Diencephalon (tissue), 1 donor: ENCODE measurements at places on chromosomes 2 and 18. TPM values are rescaled to one million over a fixed set of nuclear protein-coding genes. Genes with fewer than 3 reads are reported as not detected.

The TTN gene
- 2.3 TPM for total RNA-seq

The KATNAL2 gene
- total RNA-seq, result 5.8 TPM

The CSRNP3 gene
- 255 TPM for total RNA-seq

The CACNB4 gene
- 67.8 TPM for total RNA-seq

The RELCH gene
- total RNA-seq, result 86.3 TPM

The HJURP gene
- 4.4 TPM for total RNA-seq

The TMEM17 gene
- total RNA-seq, result 7.8 TPM

The CXCR1 gene
- not detected for total RNA-seq

The RESP18 gene
- total RNA-seq, result 1.8 TPM

The PMAIP1 gene
- total RNA-seq, result 0.69 TPM

The LRRTM4 gene
- 70.6 TPM for total RNA-seq

The GALNT3 gene
- 4.6 TPM for total RNA-seq

The CHRND gene
- 0.23 TPM for total RNA-seq

The SDC1 gene
- 17.1 TPM for total RNA-seq
